Pons (tissue), 1 donor: ENCODE measurements at places on chromosomes 11 and 22.

- no peak for DNase-seq
These were observed 298.7 kb upstream of the ZC3H12C start for GRCh38 chr11:109794501-109794900.

- peak; percentile 8 for DNase-seq
These were observed 180.2 kb downstream of the CHST1 start for GRCh38 chr11:45485070-45485707.

DNA sequence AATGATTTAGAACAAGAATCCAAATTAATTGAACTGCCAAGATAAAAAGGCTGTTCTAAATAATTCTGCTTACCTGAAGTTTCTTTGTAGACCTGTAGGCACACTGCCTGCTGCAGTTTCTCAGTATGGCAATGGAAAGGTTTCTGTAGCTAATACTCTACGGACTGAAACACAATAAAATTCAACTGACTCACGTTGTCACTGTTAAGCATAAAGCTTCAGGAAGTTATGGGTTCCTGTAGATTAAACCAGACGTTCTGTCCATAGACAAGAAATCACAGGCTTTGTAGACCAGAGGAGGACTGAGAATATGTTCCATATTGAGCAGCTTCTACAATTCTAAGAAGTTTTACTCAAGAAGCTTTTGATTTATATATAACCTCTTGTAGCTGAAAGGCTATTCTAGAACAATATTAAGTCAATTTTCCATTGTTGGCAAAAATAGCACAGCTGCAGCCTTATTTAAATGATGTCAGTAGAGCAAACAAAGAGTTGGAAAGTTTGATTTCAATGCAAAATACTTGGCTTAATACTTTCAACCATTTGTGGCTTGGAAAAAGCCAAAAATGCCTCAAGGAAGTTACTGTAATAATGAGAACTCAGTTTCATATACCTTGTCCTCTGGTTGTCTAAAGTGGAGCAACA lies at the start of gene GLYATL2:
Gene GLYATL2, minus strand, starts transcription at position 344 of the 645 bp plus-strand sequence. CDS start 5,092 bp downstream, outside the sequence.
- no peak for DNase-seq

DNA sequence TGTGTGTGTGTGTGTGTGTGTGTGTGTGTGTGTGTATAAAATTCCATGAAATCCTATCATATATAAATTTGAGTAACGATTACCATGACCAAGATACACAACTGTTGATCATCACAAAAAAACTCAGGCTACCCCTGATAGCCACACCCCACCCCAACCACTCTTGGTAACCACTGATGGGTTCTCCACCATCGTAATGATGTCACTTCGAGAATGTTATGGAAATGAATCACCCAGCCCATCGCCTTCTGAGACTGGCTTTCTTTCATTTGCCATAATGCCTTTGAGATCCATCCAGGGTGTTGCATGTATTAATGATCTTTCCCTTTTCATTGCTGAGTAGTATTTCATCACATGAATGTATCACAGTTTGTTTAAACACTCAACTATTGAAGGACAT lies 496.0 kb downstream of the MIAT start:
- no peak for DNase-seq

- no peak for DNase-seq
These were observed 24.0 kb downstream of the TPST2 start for GRCh38 chr22:26565889-26566288.

DNA sequence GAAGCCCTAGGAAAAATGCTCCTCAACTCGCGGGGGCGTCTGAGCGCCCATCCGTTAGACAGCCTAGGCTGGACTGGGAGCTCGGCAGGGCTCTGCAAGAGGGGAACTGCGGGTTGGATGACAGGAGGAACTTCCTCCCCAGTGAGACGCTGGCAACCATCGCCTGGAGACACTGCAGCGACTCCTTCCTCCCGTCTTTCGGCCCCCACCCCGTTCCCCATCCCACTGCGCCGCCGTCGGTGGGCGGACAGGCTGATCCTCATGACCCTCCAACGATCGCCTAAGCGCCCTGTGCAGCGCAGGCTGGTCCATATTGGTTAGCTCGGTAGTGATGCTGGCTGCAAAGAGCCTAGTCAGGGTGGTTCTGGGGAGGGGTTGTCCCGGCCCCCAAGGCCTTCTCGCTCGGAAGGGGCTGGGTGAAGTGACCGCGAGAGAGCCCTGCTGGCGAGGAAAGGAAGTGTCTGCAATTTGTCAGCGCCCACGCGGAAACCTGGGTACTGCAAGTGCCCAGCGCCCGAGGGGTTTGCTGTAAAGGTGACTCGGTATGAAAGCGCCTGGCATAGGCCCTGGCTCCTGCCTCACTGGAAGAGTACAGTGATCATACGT lies 638 bp downstream of the NRGN start:
- DNase-seq: no peak

DNA sequence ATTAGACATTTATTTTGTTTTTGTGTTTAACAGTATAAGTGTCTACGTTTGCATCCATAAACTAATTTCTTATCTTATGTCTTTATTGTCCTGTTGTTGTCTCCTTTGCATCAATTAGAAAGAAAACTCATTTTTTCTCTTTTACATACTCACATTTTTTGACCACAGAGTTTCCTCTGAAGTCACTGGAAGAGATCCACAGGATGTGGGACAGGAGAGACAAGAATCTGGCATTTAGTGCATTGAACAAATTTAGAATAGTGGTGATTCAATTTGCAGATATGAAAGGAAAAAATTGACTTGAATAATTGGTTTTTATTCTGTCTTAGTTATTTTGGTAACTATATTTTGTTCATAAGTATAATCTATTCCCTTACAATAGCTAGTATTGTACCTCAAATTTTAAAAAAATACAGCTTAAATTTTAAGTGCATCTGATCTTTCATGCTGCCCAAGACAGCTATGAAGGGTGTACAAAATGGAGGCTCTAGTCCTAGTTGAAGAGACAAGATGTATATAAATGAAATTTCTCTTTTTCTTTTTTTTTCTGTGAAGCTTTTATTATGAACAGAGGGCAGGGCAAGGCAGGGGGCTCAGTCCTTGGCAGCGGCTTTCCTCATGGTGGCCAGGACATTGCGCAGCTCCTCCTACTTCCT lies 24.4 kb downstream of the HORMAD2 start:
- no peak for DNase-seq

GRCh38 chr11:2903672-2904011 lies 18.1 kb upstream of the CDKN1C start:
- DNase-seq: no peak

- DNase-seq: peak; percentile 83
These were observed 6.9 kb downstream of the KMT5B start for GRCh38 chr11:68206211-68206610.

DNA sequence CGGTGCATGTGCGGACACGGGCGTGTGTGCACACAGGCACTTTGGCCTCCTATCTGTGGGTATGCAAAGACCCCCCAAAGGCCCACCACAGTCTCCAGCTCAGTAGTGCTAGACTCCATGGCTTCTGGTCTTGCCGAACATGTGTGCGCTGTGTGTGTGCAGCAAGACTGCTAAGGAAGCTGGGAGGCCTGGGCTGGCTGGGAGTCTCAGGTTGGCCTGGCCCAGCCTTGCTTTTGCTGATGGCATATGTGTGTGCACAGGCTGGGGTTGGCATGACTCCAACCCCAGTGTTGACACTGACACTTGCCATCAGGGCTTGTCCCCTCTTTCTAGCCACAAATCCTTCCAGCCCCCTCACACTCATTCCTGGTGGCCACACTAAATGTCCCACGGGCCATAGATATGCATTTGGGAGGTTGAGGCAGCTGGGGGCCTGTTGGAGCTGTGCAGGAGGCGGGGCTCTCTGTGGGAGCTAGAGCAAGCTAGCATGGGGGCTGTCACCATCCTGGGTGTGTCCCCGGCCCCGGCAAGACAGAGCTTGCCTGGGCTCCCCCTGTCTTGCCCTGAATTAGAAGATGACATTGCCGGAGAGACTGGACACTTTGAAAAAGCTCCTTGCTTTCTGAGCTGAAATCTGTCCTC lies 60.9 kb upstream of the NECTIN1 start:
- no peak for DNase-seq

DNA sequence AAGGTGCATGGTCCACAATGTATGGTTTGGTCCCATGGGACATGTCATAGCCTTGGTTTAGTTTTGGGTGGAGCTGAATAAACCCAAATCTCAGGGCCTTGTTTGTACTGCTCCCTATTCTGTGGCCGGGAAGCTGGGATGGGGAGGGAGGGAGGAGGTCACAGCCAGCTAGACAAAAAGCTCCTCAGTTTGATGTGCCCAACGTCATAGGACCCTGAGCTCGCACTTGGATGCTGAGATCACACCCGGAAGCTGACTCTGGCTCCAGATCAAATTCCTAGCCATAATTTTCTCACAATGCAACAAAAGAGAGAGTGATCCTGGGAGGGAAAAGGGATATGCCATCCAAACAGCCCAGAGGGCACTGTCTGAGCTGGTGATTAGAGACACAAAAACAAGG lies 1.5 kb downstream of the HSPB2 start:
- peak; percentile 96 for DNase-seq

DNA sequence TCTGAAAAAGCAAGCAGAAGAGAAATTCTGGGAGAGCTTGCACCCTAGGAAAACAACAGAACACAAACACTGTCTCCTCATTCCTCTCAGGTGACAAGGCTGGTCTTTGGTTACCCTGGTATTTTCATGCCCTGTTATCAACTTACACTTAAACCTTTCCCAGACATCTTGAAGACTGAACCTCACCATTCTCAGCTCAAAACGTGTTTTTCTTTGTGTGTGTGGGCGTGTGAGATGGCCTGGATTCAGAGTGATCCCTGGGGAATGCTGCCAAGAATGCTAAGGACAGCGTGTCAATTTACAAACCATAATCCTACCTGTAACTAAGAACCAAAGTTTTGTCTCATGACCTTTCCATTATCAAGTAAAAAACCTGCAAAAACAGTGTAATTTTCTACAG lies 33.3 kb downstream of the ELF5 start:
- no peak for DNase-seq

GRCh38 chr11:78685156-78685555 lies 110.5 kb upstream of the NARS2 start:
- no peak for DNase-seq

DNA sequence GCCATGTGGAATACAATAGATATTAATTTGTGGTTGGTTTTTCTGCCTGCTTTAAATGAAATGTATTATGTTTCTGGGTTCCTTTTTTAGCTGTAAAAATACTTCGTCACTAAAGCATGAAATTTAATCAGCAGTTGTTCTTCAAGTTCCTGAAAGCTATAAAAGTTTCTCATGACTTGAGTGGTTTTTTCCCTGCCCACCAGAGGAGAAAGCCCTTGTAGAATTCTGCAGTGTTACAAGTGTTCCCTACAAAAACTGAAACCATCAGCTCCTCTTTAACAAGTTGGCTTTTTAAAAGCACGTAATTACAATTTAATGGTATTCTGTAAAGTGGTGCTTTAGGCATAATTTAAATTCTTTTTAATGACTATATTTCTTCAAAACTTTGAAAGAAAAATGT lies 56.2 kb downstream of the PANX1 start:
- DNase-seq: peak; percentile 17

DNA sequence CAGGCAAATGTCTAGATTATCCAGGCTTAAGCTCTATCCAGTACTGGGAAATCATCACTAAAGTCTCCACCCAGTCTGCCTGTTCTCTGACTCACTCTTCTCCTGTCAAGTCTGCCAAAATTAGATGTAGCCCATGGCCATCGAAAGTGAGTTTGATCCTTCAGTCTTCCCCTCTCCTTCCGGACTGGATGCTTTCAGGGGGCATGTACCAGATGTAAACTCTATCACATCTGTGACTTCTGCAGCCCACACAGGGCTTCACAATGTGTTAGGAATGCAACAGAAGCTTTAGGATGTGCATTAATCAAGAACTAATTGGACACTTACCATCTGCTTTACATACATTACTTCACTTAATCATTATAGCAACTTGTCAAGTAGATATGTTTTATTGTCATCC lies 12.3 kb downstream of the ME3 start:
- no peak for DNase-seq

GRCh38 chr22:39497429-39497828 lies 4.7 kb upstream of the MIEF1 start:
- no peak for DNase-seq

DNA sequence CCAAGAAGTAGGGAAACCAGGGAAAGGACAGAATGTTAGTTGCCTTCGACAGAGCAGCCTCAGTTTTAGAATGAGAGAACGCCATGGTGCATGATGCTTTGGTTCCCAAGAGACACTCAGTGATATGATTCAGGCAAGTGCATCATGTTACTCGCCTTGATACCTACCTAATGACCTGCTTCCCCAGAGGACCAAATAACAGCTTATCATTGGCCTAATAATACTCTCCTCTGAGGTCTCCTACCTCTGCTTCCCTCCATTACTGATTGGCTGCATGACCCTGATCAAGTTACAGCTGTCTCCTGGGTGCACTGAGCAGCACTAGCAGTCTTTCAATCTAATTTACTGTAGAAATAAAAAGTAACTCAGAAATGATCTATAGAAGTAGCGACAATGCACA lies 979.7 kb upstream of the FAT3 start:
- DNase-seq: no peak

- no peak for DNase-seq
These were observed 27.4 kb downstream of the DRD2 start for GRCh38 chr11:113447621-113448315.

- DNase-seq: peak; percentile 54
These were observed at the start of gene SLC37A2 for GRCh38 chr11:125062931-125063428. Gene SLC37A2 (plus strand): TSS chr11:125063305. CDS start chr11:125063368, 63 bp downstream.

DNA sequence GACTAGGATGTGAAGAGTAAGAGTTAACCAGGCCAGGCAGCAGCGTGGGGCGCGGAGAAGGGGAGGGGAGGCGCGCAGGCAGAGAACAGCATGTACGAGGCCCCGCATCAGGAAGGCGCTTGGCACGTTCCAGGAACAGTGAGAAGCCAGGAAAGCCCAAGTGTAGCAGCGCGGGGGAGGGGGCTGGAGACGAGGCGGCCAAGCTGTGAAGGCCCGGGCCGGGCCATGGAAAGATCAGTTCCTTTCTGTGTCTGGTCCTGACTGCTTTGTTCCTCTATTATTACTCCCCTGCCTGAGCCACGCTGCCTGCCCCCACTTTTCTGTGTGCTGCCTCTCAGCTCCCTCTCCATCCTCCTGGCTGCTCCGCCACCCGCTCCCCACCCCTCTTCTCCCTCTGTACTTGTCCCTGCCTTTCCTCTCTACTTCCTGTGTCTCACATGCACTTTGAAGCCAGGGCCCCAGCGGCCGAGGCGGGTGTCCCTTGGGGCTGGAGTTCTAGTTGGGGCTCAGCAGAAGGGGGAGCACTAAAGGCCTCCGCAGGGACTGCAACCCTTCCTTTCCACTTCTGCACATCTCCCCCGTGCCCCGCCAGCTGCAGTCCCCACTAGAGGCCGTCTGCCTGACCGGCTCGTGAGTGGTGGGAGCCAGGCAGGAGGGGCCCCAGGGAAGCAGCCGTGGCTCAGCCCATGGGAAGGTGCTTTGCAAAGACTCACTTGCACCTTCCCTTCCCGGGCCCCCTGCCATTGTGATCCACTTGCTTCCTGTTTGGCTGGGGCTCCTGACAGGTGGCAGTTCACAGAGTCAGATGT lies 63.7 kb downstream of the PRDM11 start:
- DNase-seq: peak; percentile 7

DNA sequence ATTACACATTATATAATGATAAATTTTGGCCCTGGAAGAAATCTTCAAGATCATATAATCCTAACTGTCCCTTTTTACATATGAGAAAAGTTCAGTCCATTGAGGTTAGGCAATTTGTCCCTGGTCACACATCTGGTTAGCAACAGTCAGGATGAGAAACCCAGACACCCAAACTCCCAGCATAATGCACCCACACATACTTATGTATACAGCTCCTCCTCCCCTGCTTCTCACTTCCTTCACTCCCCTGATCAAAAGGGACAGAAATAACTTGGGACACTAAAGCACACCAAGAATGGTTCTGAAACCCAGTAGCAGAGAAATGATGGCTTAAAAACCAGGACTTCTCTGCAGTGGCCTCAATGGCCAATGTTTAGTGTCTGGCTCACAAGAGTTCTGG lies 11.1 kb downstream of the NUMA1 start:
- no peak for DNase-seq

GRCh38 chr22:27799827-27800249 lies 1.7 kb downstream of the MN1 start:
- DNase-seq: no peak
